Glutamatergic neuron (in vitro differentiated cells): ENCODE measurements at places on chromosomes 5 and 9.
A peak's percentile ranks its signal among the peaks of the same experiment; 100 is the strongest.

- no peak overlapping the region for H3K4me3 ChIP-seq
- no peak overlapping the region for H3K27ac ChIP-seq
- no peaks in the 10 kb centered on the region for H3K27me3 ChIP-seq
- no peak for DNase-seq
Observed at GRCh38 chr9:19976226-19976625, 187.4 kb upstream of the SLC24A2 start.

DNA sequence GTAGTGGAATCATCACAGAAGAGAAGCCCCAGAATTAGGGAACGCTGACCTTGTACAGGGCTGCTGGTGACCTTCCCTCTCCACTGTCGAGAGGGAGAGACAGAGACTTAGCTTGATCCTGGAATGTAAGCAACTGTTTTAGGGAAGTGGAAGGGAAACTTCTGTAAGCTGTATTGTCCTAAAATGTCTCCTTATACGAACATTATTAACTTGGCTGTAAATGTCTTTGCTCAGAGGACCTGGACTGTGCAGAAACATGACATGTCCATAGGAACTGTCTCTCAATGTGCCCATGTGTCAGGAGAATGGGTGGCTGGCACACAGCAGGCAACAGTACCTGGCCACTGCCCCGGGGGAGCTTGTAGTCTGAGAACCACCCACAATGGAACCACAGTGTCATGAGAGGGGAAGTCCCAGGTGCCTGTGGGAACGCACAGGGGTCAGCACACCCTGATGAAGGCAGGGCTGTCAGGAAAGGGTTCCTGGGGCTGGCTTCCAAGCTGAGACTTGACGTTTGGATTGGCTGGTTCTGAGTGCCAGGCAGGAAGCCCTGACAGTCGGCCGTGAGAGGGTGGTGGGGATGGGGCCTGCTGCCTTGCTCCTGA, 34.0 kb downstream of the DAP start:
- H3K27me3 ChIP-seq: peaks cover 6% of the 10 kb centered on the region
- DNase-seq: no peak
- no peaks in the 10 kb centered on the region for H3K36me3 ChIP-seq
- H3K4me3 ChIP-seq: no peak overlapping the region

DNA sequence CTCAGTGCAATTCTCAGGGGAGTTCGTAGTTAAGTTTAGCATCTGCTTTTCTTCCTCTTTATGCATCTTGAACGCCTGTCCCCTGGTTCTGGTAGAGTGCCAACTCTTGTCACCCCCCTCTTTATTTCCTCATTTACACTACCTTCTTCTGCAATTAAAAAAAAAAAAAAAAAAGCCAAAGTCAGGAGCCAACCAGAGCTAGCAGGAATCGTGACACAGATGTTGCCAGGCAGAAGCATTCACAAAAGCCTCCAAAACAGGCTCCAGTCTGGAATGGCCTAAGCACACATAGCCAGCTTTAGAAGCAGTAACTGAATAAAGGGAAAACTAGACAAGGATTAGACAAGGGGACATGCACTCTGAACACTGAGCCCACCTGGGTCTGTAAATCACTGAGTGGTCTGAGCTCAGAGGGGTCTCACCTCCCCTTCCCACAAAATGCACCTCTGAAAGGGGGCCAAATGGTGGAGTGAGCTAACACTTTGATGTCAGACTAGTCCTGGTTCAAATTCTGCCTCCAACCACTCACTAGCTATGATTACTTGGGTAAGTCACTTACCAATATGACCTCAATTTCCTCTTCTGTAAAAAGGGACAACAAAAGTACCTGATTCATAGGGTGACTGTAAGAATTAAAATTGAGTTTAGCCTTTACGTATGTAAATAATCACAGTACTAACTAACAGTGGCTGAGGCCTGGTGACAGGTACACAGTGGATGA, 2.0 kb downstream of the CD74 start:
- H3K27me3 ChIP-seq: peaks cover 2% of the 10 kb centered on the region
- H3K36me3 ChIP-seq: no peaks in the 10 kb centered on the region
- H3K27ac ChIP-seq: peak overlapping the region; percentile 85
- H3K4me3 ChIP-seq: peak overlapping the region; percentile 53

GRCh38 chr9:113619491-113620376, 156.2 kb downstream of the RGS3 start:
- H3K4me3 ChIP-seq: no peak overlapping the region
- DNase-seq: no peak
- H3K4me1 ChIP-seq: peaks cover 28% of the 10 kb centered on the region
- H3K36me3 ChIP-seq: no peaks in the 10 kb centered on the region
- peaks cover 8% of the 10 kb centered on the region for H3K27me3 ChIP-seq

- no peaks in the 10 kb centered on the region for H3K4me1 ChIP-seq
- no peak for DNase-seq
- no peaks in the 10 kb centered on the region for H3K36me3 ChIP-seq
- no peaks in the 10 kb centered on the region for H3K27me3 ChIP-seq
Observed at GRCh38 chr9:32866273-32866672, 82.9 kb downstream of the TMEM215 start.

DNA sequence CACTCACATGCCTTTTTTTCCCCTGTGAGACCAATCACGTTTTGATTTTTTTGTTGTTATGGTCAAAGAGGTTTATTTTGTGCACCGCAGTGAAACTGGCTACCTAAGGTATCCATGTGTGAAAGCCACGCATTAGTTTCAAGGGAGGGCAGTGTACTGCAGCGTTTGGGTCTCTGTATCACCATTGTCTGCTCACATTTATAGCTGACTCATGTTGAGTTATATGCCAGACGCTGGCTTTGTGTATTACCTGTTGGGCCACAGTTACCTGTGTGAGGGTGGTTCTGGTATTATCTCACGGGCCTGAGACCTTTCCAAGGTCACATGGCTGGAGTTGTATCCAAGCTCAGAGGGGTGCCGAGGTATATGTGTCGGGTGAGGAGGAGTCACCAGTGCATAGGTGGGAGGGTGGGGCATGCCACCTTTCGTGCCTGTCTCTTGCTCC, 75.8 kb downstream of the ARHGAP26 start:
- peaks cover 3% of the 10 kb centered on the region for H3K27me3 ChIP-seq
- H3K27ac ChIP-seq: no peak overlapping the region
- no peaks in the 10 kb centered on the region for H3K36me3 ChIP-seq

DNA sequence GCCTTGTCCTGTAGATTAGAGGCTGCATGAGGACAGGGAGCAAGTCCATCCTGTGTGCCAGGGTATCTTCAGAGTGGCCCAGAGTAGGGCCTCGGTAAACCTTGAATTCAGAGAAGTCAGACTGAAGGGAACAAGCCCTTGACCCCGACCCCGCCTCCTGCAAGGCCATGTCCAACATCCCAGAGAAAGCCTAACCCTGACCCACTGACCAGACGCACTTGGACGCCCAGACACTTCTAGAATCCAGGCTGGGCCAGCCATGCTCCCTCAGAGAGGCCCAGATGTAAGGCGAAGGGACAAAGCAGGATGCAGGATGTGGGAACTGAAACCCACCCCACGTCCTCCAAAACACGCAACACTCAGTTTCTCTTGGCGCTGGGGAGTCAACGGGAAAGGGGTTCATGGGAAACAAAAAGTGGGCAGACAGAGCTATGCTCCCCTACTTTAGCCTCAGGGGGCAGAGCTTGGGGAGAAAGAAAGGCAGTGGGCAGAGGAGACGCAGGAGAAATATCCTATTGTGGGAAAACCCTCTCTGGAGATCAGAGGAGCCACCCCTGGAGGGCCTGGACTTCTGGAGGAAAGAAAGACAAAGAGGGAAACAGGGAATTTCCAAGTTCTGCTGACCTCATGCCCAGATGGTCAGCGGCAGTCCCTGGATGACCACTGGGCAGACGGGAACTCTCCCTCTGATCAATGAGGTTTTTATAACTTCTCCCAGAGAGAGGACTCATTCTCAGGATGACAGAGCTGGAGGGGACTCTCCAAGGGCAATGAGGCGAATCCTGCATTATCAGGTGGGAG, 13.0 kb downstream of the TNIP1 start:
- peak overlapping the region; percentile 46 for H3K4me3 ChIP-seq
- H3K27ac ChIP-seq: peak overlapping the region; percentile 38
- H3K36me3 ChIP-seq: peaks cover 3% of the 10 kb centered on the region
- H3K4me1 ChIP-seq: peaks cover 6% of the 10 kb centered on the region

DNA sequence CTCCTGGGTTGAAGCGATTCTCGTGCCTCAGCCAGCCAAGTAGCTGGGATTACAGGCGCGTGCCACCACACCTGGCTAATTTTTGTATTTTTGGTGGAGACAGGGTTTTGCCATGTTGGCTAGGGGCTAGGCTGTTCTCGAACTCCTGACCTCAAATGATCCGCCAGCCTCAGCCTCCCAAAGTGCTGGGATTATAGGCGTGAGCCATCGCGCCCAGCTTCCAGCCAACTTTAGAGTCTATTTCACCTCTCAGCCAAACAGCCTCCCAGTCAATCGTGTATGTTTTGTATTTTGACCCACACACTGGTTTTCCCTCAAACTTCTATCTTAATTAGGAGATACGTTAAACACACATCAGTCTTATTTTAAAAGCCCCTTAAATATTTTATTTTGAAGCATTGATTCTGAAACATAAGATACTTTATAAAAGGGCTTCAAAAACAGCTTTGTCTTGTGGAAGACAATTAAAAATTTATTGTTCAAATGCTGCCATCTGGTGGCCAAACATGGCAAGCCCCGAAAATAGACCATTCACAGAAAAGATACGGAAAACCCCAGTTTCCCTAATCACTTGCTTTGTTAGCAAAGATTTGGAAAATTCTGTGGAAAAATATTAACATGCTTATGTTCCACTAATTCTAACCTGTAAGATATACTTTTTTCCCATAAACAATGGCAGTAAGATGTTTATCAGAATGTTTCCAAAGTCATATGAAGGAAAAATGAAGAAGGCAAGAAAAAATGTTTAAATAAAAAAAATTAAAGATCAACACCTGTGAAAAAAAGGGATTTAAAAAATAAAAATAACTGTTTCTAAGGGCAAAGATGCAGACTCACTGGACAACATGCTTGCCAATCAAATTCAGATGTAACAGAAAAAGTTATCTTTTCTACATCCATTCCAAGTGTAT, 33.1 kb downstream of the APTX start:
- H3K36me3 ChIP-seq: no peaks in the 10 kb centered on the region
- no peak overlapping the region for H3K27ac ChIP-seq
- H3K4me3 ChIP-seq: no peak overlapping the region

DNA sequence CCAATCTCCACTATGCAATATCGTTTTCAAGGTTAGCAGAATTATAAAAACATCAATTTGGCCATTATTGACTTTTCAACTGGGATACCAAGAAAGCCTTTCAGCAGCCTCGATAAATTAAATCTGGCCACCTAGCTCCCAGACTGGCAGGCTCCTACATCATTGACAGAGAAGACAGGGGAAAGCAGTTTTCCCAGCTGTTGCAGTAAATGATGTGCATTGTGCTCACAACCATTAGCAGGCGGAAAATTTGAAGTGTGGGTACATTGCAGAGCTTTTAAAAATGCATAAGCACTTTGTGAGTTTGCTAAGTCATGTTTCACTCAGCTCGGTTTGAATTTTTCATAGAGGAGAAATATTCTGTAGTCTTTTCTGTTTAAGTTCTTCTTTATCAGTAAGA, 297.9 kb downstream of the KCTD16 start:
- DNase-seq: no peak
- no peak overlapping the region for H3K27ac ChIP-seq
- peaks cover 36% of the 10 kb centered on the region for H3K4me1 ChIP-seq
- H3K27me3 ChIP-seq: peaks cover 9% of the 10 kb centered on the region

DNA sequence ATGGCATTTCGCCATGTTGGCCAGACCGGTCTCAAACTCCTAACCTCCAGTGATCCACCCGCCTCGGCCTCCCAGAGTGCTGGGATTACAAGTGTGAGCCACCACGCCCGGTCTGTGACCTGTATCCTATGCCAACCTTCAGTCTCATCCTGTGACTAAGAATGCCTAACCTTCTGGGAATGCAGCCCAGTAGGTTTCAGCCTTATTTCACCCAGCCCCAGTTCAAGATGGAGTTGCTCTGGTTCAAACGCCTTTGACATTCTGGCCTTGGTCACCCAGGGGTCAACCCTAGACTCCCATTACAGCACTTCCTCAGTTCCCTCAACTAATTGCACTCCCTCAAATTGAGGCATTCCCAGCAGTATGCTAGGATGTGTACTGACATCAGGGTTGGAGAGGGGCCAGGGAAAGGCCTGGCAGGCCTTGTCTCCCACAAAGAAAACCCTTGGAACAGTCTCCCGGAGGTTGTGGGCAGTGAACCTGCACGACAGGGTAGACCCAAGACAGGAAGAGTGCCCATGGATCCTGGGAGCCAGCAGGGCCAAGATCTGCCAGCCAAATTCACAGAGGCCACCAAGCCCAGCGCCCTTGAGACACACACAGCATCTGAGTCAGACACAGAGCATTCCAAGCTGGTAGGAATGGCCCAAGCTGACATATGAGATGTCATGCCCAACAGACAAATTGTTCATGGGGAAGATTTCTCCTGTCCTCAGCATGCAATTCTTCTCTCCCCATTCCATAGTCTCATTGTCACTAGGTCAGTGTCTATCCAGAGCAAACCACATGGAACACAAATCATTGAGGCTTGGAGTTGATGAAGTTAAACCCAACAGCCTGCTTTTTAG, 24.9 kb upstream of the SMU1 start:
- H3K36me3 ChIP-seq: peaks cover 5% of the 10 kb centered on the region
- no peak overlapping the region for H3K4me3 ChIP-seq
- H3K27me3 ChIP-seq: peaks cover 2% of the 10 kb centered on the region
- H3K27ac ChIP-seq: no peak overlapping the region
- H3K4me1 ChIP-seq: peaks cover 2% of the 10 kb centered on the region

- no peaks in the 10 kb centered on the region for H3K4me1 ChIP-seq
- DNase-seq: no peak
- H3K27me3 ChIP-seq: peaks cover 5% of the 10 kb centered on the region
- H3K4me3 ChIP-seq: no peak overlapping the region
Observed at GRCh38 chr5:153970496-153970895, 68.2 kb downstream of the FAM114A2 start.

DNA sequence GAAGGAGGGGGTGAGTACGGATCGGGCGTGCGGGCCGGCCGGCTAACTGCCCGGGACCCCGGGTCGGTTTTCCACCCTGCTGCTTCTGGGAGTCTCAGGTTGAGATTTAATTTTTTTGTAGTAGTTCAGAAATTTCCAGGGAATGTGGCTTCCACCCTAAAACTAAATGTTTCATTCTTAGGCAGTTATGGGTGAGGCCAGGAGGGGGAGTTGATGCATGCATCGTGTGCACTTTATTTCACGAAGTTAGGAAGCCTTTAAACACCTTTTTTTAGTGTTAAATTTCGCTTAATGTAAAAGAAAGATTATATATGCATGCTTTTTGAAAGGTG, 905 bp downstream of the CDK9 start:
- H3K27me3 ChIP-seq: peaks cover 4% of the 10 kb centered on the region
- peak overlapping the region; percentile 95 for H3K4me3 ChIP-seq
- no peaks in the 10 kb centered on the region for H3K36me3 ChIP-seq
- no peak for DNase-seq
- H3K27ac ChIP-seq: peak overlapping the region; percentile 62
- H3K4me1 ChIP-seq: peaks cover 5% of the 10 kb centered on the region
